Tibial artery (tissue), 4 donors: ENCODE measurements at places on chromosomes 4 and X.

GRCh38 chr4:66602622-66603021 lies 932.3 kb upstream of the EPHA5 start:
- DNase-seq, result no peak

DNA sequence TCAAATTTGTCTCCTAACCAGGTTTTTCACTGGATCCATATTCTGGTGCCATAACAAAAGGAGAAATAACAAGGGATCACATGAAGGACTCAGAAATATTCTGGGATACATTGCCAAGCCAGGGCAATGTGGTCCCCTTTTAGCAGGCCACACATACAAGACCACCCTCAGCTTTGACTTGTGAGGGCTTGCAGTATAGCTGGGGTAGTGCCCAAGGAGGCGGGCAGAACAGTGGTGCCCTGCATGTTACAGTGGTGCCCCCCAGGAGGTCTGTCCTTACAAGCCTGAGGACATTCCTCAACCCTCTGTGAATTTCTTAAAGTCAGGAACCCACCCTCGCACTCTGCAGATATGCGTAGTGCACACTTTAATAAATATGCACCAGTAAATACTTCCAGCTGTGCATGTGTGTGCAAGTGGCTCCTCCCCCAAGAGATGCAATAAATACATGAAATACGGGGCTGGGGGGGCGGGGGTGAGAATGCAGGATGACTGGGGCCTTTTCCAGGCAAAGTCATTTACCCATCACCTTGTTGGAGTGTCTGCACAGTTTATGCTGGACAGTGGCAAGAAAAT lies 34.4 kb upstream of the TBL1X start:
- no peak for DNase-seq

- no peak for DNase-seq
Measured at GRCh38 chrX:151702741-151703340, 7.6 kb downstream of the PRRG3 start.

- DNase-seq, result no peak
Measured at GRCh38 chr4:93743022-93743421, 85.5 kb upstream of the ATOH1 start.

DNA sequence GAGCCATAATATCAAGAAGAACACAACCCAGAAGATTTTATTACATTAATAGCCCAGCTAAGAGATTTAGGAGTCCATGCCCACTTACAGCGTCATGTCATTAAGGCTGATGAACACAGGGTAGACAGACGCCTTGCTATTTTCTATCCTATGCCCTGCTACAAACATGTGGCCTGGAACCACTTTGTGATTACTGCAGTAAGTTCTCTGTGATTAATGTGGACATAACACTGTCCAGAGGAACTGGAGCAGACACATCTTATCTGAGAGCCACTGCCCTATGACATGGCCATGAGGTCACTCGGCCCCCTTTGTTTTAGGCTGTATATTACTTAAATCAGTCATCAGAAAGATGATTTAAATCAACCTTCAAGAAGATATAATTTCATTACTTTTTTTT lies 211.7 kb downstream of the MAML3 start:
- DNase-seq, result no peak

DNA sequence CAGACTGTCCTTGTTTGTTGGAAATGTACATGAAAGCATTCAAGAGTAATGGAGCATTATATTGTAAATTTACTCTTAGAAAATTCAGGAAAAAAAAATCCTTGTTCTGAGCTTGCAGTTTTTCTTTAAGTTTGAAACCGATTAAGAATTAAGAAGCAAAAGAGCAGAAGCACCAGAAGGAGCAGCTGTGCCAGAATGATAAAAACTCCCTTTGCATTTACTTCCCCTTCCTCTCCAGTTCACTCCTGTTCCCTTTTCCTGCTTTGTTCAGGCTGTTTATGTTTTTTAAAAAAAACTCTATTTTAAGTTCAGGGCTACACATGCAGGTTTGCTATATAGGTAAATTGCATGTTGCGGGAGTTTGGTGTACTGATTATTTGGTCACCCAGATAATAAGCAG lies 90.3 kb downstream of the ATOH1 start:
- DNase-seq, result no peak

GRCh38 chr4:4412641-4413372 lies 25.9 kb downstream of the NSG1 start:
- DNase-seq, result no peak

- DNase-seq, result no peak
Measured at GRCh38 chrX:134148172-134148692, 88.8 kb upstream of the CCDC160 start.
